ENCODE measurements at places on chromosomes 1 and 21.

- no peak for DNase-seq
These were observed 213.7 kb upstream of the HOOK1 start for GRCh38 chr1:59601041-59601441.

GRCh38 chr1:51629918-51630317, 13.0 kb downstream of the OSBPL9 start:
- no peak for DNase-seq

DNA sequence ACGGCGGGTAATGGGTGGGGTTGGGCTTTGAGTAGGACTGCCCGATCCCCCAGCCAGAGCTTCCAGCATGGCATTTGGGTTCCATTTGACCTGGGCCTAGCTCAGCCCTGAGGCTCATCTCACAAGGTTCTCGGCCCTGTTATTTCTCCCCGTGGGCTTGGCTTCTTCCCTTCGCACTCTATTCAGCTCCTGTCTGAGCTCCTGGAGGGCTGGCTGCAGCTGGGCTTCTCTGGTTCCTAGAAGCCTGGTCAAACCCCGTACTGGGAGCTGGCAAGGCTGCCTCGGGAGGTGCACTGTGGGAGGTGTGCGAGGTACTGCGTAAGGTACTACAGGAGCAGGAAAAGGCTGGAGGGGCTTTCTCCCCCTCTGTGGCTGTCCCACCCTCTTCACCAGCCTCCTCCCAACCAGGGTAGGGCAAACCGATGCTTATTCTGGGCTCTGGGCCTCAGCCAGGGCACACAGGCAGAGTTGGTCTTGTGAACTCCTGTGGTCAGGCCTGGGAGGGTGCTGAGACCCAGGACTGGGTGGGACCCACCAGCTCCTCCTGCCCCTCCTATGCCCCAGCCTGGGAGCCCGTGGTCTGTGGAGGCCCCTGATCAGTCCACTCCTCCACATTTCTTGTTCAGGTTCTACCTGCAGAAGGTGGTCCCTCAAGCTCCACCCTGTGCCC, 814 bp downstream of the A3GALT2 start:
- DNase-seq: no peak

DNA sequence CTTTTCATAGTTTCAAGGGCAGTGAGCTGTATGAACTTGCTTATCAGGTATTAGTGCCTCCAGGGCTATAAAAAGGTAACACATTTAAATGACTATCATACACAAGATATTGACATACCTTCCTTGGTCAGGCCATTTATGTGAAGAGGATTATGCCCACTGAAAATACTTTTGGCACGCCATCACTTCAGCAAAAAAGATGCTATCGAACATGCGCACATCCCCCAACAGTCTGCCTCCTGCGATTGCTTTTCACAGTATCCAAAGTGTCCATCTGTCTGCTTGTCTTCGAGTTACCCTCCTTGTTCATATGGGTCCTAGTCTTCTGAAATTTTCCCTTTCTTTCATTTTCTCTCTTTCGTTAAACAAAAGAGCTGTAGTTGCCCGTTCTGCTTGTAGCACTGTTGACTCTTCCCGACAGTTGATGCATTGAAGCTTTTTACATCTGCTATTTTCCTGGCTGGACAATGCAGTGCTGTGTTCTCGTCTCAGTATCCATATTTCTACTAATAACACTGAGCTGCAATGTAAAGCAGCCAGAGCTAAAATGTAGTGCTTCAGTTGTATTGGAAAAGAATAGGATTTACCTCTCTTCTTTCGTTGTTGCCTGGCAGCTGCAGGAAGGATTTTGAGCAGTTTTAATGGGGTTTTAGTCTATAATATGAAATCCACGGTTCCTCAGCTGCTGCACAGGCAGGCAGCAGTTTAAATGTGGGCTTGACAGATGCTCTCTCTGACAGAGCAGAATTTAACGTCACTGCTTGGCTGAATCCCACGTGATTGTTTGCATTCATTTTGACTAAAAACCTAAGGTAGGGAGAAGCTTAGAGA, at the start of gene B3GALT2:
B3GALT2 (minus strand) TSS at position 713 of the 831 bp plus-strand sequence. CDS start 5,051 bp downstream, outside the sequence.
- DNase-seq: peak; percentile 90

DNA sequence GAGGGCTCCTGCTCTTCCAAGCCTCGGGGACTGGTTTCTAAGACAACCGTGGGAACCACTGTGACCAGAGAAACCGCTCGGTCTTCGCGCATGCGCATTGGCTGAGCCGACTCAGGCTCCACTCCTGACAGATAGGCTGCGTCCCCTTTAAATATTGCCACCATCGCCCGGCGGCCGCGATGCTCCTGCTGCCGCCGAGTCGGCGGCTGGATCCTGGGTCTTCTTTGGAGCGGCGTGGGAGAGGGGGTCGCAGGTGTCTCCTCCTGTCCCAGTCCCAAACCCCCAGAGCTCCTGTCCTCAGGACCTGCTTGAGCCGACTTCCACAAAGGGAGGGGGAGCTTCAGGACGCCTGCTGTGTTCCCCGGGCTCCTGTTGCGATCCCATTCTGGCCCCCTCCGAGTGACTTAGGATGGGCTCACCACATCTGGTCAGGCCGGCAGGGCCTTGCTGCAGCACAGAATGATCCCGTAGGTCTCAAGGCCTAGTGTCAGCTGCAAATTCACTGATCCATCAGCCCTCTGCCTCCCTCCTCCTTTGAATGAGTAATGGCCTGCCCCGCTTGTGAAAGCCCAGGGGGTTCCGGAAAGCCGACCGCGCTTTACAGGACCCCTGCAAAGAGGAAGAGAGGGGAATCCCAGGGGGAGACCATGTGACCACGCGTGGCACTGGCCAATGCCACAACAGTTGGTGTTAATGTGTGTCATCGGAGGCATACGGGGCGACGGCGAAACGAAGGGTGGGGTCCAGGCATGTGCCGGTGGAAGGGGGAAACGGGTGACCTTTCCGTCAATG, 683.2 kb upstream of the TPTE start:
- no peak for DNase-seq

DNA sequence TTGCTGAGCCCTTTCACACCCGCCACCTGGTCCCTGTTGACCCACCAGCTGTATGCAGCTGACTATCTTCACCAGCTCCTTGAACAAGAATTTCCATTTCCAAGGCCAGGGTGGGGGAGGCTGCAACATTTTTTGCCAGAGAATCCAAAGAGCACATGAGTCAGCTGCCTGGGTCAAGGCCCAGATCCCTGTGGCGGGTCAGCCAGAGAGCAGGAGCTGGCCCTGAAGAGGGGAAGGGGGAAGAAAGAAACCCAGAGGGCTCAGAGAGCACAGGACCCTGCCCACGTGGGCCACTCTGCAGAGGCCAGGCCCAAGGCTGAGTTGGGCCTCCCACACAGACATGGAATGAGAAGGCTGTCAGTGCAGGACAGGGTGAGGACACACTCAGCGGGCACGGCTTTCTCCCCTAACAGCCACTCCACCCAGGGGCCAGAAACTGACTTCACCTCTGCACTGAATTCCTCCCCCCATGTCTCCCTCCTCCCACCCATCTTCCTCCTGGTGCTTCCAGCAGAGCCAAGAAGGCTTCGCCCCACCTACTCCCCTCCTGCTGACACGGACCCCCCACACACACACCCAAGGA, 28.9 kb downstream of the S100A6 start:
- DNase-seq: no peak

- DNase-seq: peak; percentile 91
These were observed 8.3 kb upstream of the RNF19B start for GRCh38 chr1:32972814-32973428.

DNA sequence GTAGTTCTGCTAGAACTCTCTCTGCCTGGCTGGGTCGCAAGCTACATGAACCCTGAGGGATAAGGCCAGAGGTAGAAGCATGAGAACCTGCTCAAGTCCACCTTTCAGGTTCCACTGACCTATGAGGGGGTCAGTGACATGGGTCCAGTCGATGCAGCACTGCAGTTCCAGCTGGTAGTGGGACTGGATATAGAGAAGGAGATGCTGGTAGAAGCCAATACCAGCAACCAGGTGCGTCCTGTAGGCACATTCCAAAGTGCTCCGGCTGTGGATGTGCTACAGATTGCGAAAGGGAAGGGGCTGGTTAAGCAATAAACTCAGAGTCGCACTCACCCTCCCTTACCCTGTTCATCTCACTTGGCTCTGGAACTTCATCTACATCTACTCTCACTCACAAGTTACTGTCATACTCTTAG, 5.7 kb downstream of the SMG5 start:
- DNase-seq: no peak

GRCh38 chr21:42424914-42425541, 21.3 kb downstream of the UBASH3A start:
- peak; percentile 19 for DNase-seq

- DNase-seq: no peak
These were observed 12.6 kb upstream of the C1QTNF12 start for GRCh38 chr1:1259119-1259488.

DNA sequence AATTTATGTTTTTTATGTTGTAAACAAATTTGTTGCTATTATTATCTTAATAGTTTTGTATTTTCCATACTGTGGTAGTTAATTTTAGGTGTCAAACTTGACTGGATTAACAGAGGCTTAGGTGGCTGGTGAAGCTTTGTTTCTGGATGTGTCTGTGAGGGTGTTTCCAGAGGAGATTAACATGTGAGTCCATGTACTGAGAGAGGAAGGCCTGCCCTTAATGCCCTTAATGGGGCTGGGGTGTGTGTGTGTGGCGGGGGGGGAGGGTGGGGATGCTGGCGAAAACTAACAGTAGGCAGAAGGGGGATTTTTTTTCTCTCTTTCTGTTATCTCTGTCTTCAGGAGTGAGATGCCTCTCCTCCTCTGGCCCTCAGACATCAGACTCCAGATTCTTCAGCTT, 1.9 kb downstream of the OR14A16 start:
- no peak for DNase-seq

DNA sequence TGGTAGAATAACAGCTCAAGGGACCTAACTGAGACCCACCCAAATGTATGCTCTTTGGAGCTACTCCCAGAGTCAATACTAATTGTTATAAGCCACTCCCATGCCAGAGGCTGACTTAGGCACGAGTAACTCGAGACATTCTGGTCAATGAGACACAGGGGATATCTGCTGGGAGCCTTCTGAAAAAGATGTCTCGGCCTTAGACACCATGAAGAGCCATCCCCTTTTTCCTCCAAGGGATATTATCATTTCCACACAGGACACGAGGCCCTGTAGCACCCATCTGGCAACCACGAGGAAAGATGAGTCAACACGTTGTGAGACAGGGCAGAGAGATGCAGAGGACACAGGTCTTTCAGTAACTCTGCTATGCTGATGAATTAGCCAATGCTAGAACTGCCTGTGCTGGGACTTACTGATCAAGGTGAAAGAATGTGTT, 30.7 kb downstream of the ITPKB start:
- DNase-seq: no peak

DNA sequence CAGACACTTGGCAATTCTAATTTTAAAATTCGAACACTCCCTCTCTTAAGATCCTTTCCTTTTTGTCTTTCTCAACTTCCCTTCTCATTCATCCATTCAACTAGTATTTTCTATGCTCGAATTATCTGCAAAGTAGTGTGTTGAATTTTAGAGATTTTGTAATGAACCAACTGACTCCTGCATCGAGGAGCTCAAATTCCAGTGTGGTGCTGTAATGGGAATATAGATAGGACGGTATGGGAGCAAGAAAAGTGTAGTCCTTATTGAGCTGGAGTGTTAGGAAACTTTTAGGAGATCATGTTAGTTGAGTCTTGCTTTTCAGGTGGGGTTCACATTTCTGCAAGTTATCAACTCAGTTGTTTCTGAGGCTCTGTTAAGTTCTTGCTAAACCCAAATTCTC, 897.5 kb downstream of the TTLL7 start:
- DNase-seq: no peak

- DNase-seq: peak; percentile 63
These were observed 52.3 kb downstream of the GRIK3 start for GRCh38 chr1:36981771-36982622.

GRCh38 chr1:14983277-14983676, 170.3 kb upstream of the TMEM51 start:
- DNase-seq: no peak

- DNase-seq: no peak
These were observed 20.0 kb upstream of the ANGPTL7 start for GRCh38 chr1:11169202-11169601.

DNA sequence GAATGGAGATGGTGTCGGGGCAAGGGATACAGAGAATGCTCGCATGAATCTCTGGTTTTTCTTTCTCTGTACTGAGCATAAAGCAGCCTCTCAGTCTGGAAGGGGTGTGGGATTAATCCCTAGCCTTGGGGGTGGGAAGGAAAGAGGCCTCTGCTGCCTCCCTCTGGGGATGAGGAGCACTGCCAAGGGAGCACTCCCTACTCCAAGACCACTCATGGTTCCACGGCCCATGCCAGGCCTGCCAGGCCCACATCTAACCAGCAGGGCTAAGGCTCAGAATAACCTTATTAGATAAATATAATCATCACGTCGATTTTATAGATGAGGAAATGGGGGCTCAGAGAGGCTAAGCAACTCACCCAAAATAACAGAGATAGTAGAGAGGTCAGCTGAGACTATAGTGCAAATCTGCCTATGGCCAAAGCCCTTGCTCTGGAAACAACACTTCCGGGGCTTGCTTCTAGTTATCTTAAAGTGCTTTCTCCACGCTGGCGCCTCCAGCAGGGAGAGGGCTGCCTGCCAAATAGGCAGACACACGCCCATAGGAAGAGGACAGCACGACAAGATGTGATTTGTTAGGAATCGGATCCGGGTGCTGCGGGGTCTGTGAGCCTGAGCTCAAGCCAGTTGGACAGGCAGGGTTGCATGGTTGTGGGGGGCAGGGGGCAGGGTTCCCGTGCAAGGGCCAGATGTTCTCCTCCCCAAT, 522 bp downstream of the TEX35 start:
- DNase-seq: no peak

DNA sequence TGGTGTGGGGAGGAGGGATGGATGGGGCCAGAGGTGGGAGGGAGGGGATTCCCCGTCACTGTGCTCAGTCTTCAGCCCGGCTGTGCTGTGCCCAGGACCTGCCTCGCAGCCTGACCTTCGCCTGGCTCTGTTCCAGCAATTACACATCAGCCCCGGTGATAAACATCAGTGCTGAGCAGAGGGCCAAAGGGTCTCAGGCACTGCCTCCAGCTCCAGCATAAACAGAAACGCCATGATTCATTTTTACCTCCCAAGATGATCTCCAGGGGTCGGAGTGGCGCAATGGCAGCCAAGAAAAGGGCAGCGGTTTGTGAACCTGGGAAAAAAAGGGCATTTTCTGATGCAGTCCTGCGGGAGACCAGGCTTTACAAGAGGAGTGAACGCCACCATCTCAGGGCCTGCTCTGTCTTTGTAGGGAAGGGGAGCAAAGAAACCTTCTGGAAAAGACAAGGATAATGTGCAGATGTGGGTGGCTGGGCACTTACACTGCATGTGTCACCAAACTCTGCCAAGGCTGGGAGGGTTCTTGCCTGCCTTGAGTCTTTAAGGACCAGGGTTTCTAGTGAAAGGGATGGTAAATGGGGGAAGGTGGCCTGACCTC, 28.1 kb downstream of the SHISA4 start:
- DNase-seq: peak; percentile 73

- DNase-seq: peak; percentile 3
These were observed 112.3 kb upstream of the COL11A1 start for GRCh38 chr1:103220631-103221041.

DNA sequence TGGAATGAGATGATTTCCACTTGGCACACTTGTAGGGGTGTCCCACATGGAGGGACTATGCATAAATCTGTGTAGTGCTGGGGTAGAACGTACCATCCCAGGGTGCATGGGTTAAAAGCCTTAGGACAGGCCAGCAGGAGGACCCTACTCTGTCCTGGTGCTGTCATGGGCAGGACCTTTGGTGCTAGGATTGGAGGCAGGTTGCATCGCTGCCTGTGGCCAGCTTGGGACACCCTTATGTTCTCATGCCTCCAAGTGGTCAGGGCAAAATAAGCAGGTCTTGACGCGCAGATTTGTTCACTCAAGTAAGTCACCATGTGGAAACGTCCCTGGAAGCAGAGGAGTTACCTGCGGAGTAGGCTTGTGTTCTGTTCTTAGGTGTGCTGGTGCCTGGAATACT, 49.5 kb upstream of the RAB3GAP2 start:
- no peak for DNase-seq

Measured in eye (tissue), 1 donor.